ENCODE measurements at places on chromosomes 2 and 18.

GRCh38 chr2:120302301-120302700 is 43.6 kb upstream of the INHBB start:
- no peak overlapping the region for H3K27ac ChIP-seq
- no peaks in the 10 kb centered on the region for H3K4me1 ChIP-seq
- DNase-seq: no peak
- H3K27me3 ChIP-seq: peaks cover 2% of the 10 kb centered on the region

- no peak for DNase-seq
- H3K27me3 ChIP-seq: no peaks in the 10 kb centered on the region
- H3K4me1 ChIP-seq: no peaks in the 10 kb centered on the region
- no peak overlapping the region for H3K27ac ChIP-seq
Observed at GRCh38 chr2:160279813-160280465, 79.9 kb upstream of the ITGB6 start.

DNA sequence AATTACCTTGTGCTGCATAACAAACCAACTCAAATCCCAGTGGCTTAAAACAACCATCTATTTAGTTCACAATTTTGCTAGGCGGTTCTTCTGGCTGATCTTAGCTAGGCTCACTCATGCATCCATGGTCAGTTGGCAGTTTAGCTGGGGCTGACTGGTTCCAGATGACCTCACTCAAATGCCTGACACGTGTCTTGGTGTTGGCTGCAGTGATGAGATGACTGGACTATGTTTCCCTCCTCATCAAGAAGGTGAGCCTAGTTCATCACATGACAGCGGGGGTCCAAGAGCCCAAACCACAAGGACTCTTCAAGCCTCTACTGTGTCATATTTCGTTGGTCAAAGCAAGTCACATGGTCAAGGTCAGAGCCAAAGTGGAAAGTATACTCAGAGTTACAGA is 42.7 kb upstream of the ACTR3 start:
- H3K4me3 ChIP-seq: no peak overlapping the region
- H3K36me3 ChIP-seq: peaks cover 2% of the 10 kb centered on the region
- no peaks in the 10 kb centered on the region for H3K27me3 ChIP-seq
- DNase-seq: no peak

DNA sequence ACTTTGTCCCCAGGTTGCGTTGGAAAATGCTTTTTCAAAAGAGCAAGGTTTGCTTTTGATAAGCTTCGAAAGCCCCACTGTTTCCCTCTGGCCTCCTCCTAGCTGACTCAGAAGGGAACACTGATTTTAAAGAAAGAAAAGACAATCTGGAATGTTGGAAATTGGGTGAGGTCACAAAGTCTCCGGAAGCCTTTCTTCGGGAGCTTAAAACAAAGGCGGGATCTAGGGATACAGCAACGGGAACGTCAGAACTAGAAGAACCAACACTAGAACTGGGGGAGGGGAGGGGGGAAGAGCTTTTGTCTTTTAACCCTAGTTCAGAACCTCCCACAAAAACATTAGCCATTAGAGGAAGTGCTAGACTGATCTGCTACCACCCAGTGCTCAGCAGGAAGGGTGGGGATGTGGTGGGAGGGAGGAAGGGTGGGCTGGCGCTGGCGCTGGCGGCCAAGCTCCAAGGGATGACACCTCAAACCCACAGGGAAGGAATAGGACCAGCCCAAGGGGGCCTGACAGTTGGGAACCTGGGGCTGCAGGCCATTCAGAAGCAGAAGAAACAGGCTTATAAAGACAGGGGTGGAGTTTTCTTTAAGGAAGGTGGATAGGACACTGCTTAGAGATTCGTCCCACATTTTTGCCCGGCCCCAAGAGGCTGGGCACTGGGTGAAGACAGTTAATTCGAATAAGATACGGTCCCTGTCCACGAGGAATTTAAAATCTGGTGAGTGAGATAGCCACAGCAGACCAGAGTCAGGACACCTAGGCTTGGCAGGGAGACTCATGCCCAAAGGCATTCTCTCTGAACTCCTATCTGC is 1.7 kb downstream of the TMSB10 start:
- H3K4me3 ChIP-seq: peak overlapping the region; percentile 92
- H3K27ac ChIP-seq: peak overlapping the region; percentile 79
- H3K4me1 ChIP-seq: peaks cover 9% of the 10 kb centered on the region
- H3K36me3 ChIP-seq: peaks cover 10% of the 10 kb centered on the region
- peak; percentile 61 for DNase-seq

- no peaks in the 10 kb centered on the region for H3K36me3 ChIP-seq
- H3K27ac ChIP-seq: no peak overlapping the region
- peaks cover 4% of the 10 kb centered on the region for H3K27me3 ChIP-seq
- H3K4me1 ChIP-seq: peaks cover 4% of the 10 kb centered on the region
Observed at GRCh38 chr2:127423880-127424279, 5.7 kb downstream of the PROC start.

GRCh38 chr2:235366807-235367206 is 127.0 kb upstream of the AGAP1 start:
- H3K4me3 ChIP-seq: no peak overlapping the region
- H3K27ac ChIP-seq: no peak overlapping the region
- DNase-seq: no peak

Data from neuronal stem cell (in vitro differentiated cells).